Spinal cord (tissue), 10 donors: ENCODE measurements at places on chromosomes 12 and 14. TPM values are rescaled to one million over a fixed set of nuclear protein-coding genes. Genes with fewer than 3 reads are reported as not detected.
A peak's percentile ranks its signal among the peaks of the same experiment; 100 is the strongest.

IL25 gene
- total RNA-seq, result not detected

DNA sequence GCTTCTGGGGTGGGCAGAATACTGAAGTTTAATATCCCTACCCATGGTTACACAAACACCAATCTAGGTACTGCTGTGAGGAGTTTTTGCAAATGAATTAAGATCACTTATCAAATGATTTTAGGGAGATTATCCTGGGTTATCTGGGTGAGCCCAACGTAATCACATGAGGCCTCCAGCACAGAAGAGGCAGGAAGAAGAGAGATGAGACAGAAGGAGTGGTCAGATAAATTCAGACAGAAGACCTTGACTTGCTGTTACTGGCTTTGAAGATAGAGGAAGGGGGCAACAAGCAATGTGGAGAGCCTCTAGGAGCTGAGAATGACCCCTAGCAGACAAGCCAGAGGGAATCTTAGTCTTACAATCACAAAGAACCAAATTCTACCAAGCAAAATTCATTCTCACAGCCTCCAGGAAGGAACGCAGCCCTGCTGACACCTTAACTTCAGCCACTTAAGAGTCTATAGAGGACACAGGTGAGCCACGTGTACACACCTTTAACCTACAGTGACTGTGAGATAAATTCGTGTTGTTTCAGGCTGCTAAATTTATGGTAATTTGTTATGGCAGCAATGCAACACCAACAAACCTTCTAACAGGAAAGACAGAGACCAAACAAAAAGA, 49.4 kb downstream of the FERMT2 start:
- no peak for DNase-seq
- H3K27ac ChIP-seq, result no peak overlapping the region
- H3K4me1 ChIP-seq, result no peaks in the 10 kb centered on the region
- no peaks in the 10 kb centered on the region for H3K27me3 ChIP-seq
- no peak overlapping the region for H3K4me3 ChIP-seq

GRCh38 chr12:47387994-47388393, 308.2 kb upstream of the AMIGO2 start:
- no peaks in the 10 kb centered on the region for H3K27me3 ChIP-seq
- no peak overlapping the region for H3K4me3 ChIP-seq
- no peak overlapping the region for H3K27ac ChIP-seq
- H3K4me1 ChIP-seq, result no peaks in the 10 kb centered on the region

SLC22A17 gene
- total RNA-seq, result 333 TPM

DNA sequence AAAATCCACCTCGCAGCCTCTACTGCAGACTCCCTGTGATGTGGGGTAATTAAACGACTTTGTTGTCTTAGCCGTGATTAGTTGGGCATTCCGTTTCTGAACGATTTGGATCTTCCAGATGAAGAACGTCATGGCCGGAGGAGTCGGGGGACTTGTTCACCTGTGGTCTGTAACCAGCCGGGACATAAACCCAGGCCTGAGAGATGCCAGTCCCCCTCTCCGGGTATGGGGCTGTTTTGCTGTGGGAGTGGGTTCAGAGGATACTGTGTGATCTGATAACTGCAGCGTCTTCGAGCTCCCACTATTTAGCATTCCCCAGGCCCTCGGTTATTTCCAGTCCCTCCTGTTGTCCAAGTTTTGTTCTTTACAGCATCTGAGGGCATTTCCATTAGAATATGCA, 96.1 kb downstream of the PIWIL1 start:
- H3K4me3 ChIP-seq, result no peak overlapping the region
- H3K27me3 ChIP-seq, result no peaks in the 10 kb centered on the region
- H3K27ac ChIP-seq, result no peak overlapping the region
- peaks cover 66% of the 10 kb centered on the region for H3K36me3 ChIP-seq
- DNase-seq, result no peak

SALL2 gene
- 36.9 TPM for total RNA-seq

TAS2R9 gene
- total RNA-seq, result 1.4 TPM

GRCh38 chr12:117441751-117442150, 80.3 kb upstream of the NOS1 start:
- H3K4me3 ChIP-seq, result no peak overlapping the region
- H3K27me3 ChIP-seq, result no peaks in the 10 kb centered on the region
- no peaks in the 10 kb centered on the region for H3K36me3 ChIP-seq
- peaks cover 21% of the 10 kb centered on the region for H3K4me1 ChIP-seq
- DNase-seq, result peak; percentile 64

GRCh38 chr12:3342051-3342450, 149.0 kb upstream of the PRMT8 start:
- no peak overlapping the region for H3K27ac ChIP-seq
- peaks cover 3% of the 10 kb centered on the region for H3K27me3 ChIP-seq
- peak; percentile 44 for DNase-seq

KRT72 gene
- total RNA-seq, result 0.10 TPM

GRCh38 chr12:113660936-113661335, 189.3 kb upstream of the LHX5 start:
- no peak overlapping the region for H3K4me3 ChIP-seq
- H3K4me1 ChIP-seq, result no peaks in the 10 kb centered on the region
- no peaks in the 10 kb centered on the region for H3K27me3 ChIP-seq
- peak; percentile 68 for DNase-seq
- H3K36me3 ChIP-seq, result no peaks in the 10 kb centered on the region
- H3K27ac ChIP-seq, result no peak overlapping the region

DNA sequence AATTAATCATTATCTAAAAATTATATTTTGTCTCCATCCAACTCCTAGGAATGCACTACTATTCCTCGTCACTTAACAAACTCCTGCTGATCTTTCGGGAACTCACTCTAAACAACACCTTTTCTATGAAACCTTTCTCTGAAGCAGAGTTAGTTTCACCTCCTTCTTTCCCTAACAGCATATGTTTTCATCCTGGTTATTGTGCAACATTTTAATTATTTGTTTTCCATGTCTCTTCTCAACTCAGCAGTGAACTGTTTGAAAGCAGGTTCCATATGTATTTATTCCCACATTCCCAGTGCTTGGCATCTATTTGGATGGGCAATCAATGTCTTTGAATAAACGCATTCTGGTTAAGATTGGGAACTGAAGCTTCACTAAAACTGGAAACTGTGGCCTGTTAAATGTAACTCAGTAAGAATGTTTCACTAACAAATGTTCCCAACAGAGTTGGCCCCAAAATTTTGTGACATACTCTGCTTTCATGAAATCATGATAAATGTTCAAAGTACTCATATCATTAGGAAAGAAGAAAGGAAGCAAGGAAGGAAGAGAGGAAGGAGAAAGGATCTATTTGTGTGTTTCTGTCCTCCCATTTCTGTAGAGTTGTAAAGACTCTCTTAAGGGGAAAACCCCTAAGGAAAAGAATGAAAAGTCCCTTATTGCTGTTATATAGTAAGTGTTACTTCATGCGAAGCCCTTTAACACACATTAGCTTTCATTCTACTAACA, 13.9 kb upstream of the LGR5 start:
- DNase-seq, result no peak
- H3K4me3 ChIP-seq, result no peak overlapping the region
- H3K27me3 ChIP-seq, result no peaks in the 10 kb centered on the region
- no peaks in the 10 kb centered on the region for H3K4me1 ChIP-seq

DNA sequence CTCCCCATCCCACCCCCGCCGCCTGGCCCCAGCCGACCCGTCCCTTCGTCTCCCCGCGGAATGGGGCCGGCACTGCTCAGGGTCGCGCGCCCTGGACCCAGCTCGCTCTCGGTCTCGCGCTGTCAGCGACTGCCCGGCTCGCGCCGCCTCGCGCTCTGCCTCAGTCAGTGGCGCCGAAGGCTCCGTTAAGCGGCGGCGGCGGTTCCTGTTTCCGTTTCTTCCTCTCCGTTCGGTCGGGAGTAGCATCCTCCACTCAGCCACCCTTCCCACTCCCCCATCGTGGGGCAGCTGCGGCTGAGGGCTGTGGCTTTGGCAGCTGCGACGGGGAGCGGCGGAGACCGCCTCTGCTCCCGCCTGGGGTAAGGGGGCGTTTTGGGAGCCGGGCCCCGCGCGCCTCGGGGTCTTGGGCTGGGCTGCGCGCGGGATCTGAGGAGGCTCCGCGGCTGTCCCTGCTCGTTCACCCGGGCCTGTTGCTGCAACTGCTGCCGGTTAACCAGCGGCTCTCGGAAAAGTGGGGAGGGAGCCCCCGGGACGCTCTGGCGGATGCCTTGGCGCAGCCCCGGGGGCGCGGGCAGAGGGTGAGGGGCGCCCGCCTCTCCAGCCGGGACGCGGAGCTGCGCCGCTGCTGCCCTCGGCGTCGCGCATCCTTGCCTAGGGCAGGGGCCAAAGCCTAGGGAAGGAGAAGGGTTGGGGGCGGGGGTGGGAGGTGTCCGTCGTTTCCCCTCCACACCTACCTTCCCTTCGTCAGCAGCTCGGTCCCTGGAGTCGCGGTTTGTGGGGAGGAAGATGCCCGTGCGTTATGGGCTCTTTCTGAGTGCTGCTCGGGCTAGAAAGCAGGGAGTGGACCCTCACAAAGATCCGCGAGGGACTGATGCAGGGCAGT, 567 bp downstream of the FUT8 start:
- peak overlapping the region; percentile 95 for H3K4me3 ChIP-seq
- no peaks in the 10 kb centered on the region for H3K4me1 ChIP-seq
- no peaks in the 10 kb centered on the region for H3K36me3 ChIP-seq
- DNase-seq, result no peak

GRCh38 chr12:94618995-94619695, 31.2 kb downstream of the TMCC3 start:
- DNase-seq, result no peak
- H3K36me3 ChIP-seq, result no peaks in the 10 kb centered on the region
- no peak overlapping the region for H3K27ac ChIP-seq
- no peaks in the 10 kb centered on the region for H3K27me3 ChIP-seq

LTBR gene
- total RNA-seq, result 43.5 TPM

PTGER2 gene
- 3.6 TPM for total RNA-seq

DNA sequence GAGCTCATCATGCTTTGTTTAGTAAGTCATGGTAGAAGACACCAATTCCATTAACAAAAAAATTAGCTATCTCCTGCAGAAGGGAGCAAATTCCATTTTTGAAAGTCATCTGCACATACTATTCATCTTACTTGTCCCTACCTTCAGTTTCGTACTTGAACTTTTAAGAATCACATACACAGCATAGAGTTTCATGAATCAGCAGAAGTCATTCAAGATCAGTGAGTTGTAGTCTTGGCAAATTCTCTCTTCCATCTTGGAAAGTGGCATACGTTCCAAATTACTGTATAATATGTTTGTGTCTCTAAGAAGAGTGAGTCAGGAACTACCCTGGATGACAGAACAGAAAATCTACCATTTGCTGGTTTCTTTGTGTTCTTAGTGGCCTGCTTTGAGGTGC, 14.1 kb downstream of the VRK1 start:
- no peaks in the 10 kb centered on the region for H3K27me3 ChIP-seq
- no peaks in the 10 kb centered on the region for H3K4me1 ChIP-seq
- no peaks in the 10 kb centered on the region for H3K36me3 ChIP-seq
- DNase-seq, result no peak
- no peak overlapping the region for H3K27ac ChIP-seq

- no peaks in the 10 kb centered on the region for H3K4me1 ChIP-seq
- no peak overlapping the region for H3K27ac ChIP-seq
These were observed 245.7 kb downstream of the CEP128 start for GRCh38 chr14:80695869-80696268.

CABP1 gene
- total RNA-seq, result 3.5 TPM

DNA sequence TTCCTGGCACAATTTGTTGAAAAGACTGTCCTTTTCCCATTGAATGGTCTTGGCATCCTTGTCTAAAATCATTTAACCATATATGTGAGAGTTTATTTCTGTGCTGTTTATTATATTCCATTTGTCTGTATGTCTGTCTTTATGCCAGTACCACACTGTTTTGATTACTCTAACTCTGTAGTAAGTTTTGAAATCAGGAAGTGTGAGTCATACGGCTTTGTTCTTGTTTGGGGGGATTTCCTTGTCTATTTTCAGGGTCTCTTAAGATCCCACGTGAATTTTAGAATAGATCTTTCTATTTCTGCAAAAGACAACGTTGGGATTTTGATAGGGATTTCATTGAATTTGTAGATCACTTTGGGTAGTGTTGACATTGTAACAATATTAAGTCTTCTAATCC, 88.5 kb downstream of the MYRFL start:
- H3K4me1 ChIP-seq, result no peaks in the 10 kb centered on the region
- H3K36me3 ChIP-seq, result no peaks in the 10 kb centered on the region
- no peak overlapping the region for H3K4me3 ChIP-seq
- DNase-seq, result no peak
- no peak overlapping the region for H3K27ac ChIP-seq

- H3K27me3 ChIP-seq, result no peaks in the 10 kb centered on the region
- H3K27ac ChIP-seq, result no peak overlapping the region
- no peak overlapping the region for H3K4me3 ChIP-seq
- no peak for DNase-seq
- H3K4me1 ChIP-seq, result no peaks in the 10 kb centered on the region
These were observed 59.7 kb downstream of the PLXNC1 start for GRCh38 chr12:94207849-94208621.

DNA sequence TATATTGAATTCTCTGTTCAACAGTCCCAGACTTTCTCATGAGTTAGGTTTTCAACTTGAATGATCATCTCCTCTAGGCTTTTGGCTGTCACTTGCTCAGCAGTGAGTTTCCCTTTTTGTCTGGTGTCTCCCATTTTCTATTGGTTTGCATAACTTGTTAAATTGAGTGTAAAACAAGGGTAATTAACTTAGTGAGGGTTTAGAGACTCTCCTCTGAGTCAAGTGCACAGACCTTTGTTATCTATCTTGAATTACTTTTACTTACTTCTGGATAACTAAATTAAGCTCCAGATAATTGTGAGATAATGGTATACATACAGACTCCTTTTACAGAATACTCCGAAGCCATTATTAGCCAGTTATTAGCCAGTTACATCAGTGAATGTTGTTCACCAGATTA, 22.0 kb downstream of the MLXIP start:
- no peak overlapping the region for H3K27ac ChIP-seq
- H3K4me1 ChIP-seq, result peaks cover 39% of the 10 kb centered on the region
- no peaks in the 10 kb centered on the region for H3K27me3 ChIP-seq
- peaks cover 2% of the 10 kb centered on the region for H3K36me3 ChIP-seq
- DNase-seq, result no peak
- no peak overlapping the region for H3K4me3 ChIP-seq

DNA sequence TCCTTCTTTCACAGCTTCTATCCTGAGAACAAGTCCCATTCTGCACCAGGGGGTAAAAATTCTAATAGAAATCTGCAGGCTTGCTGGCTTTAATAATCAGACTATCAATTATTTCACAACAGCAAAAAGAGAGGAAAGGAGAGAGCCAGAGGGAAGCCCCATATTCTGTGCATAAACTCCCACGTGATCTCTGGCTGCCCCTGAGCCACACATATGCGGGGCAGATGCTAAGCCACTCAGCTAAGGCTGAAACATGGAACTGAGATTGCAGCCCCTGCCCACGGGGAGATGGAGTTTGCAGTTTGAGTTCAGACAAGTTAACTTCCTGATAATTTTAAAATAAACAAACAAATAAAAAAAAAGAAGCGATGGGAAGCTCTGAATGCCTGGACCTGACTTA, 254.4 kb upstream of the CCDC196 start:
- H3K4me3 ChIP-seq, result no peak overlapping the region
- H3K27me3 ChIP-seq, result no peaks in the 10 kb centered on the region
- no peaks in the 10 kb centered on the region for H3K4me1 ChIP-seq
- no peak for DNase-seq
- H3K27ac ChIP-seq, result no peak overlapping the region
